ENCODE measurements at places on chromosomes 13 and 19. TPM values are rescaled to one million over a fixed set of nuclear protein-coding genes. Genes with fewer than 3 reads are reported as not detected.

GRIN2D gene
- polyA plus RNA-seq, result 0.29 TPM

LPAR6 gene
- polyA plus RNA-seq, result 47.2 TPM

DKKL1 gene
- 5.5 TPM for polyA plus RNA-seq

CGB8 gene
- not detected for polyA plus RNA-seq

CCNA1 gene
- polyA plus RNA-seq, result 2.0 TPM

ZGLP1 gene
- polyA plus RNA-seq, result 11.9 TPM

KLF1 gene
- 1.2 TPM for polyA plus RNA-seq

GRCh38 chr13:27147530-27148170 lies 24.0 kb downstream of the USP12 start:
- H3K27ac ChIP-seq, result no peak overlapping the region
- H3K27me3 ChIP-seq, result no peaks in the 10 kb centered on the region
- H3K36me3 ChIP-seq, result no peaks in the 10 kb centered on the region
- H3K4me1 ChIP-seq, result no peaks in the 10 kb centered on the region
- DNase-seq, result no peak

- H3K4me3 ChIP-seq, result no peak overlapping the region
- H3K27me3 ChIP-seq, result no peaks in the 10 kb centered on the region
- peak; percentile 48 for DNase-seq
Measured at GRCh38 chr13:70723732-70724131, 615.5 kb upstream of the KLHL1 start.

GRCh38 chr13:76000131-76000530 lies 364.0 kb downstream of the LMO7 start:
- H3K4me3 ChIP-seq, result no peak overlapping the region
- no peak for DNase-seq
- no peaks in the 10 kb centered on the region for H3K4me1 ChIP-seq
- H3K27me3 ChIP-seq, result no peaks in the 10 kb centered on the region

- no peaks in the 10 kb centered on the region for H3K36me3 ChIP-seq
- no peak for DNase-seq
- no peak overlapping the region for H3K4me3 ChIP-seq
- peaks cover 17% of the 10 kb centered on the region for H3K27me3 ChIP-seq
- peak overlapping the region; percentile 84 for H3K27ac ChIP-seq
Measured at GRCh38 chr13:33352041-33352440, 66.5 kb upstream of the STARD13 start.

DNA sequence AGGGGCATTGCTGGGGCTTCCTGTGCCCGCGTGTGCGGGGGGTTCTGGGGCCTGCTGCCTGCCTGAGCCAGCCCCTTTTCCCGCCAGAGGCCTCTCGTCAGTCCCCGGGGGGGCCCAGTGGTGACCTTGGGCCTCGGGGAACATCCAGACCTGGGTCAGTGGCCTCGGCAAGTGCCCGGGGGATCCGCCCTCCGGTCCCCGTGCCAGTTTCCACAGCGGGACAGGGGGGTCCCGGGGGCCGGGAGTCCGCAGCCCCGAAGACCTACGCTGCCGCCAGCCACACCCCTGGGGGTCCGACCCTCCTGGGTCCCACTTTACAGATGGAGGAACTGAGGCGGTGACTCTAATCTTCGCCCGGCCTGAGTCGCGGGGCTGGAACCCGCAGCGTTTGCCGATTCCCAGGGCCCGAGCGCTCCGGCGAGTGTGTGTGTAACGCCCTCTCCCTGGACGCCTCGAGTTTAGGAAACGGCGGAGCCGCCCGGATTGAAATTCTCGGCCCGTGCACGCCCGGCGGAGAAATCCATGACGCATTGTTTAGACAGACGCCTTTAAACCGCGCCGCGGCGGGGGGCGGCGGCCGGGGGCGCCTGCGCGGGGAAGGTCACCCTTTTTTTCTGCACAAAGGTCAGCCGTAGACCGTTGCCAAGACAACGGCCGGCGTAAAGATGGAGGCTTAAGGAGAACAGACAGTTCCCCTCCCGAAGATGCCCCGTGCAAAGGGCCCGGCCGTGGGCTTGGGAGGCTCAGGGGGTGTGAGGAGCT lies 39.3 kb downstream of the EFNA2 start:
- H3K4me1 ChIP-seq, result no peaks in the 10 kb centered on the region
- DNase-seq, result peak; percentile 52
- H3K36me3 ChIP-seq, result no peaks in the 10 kb centered on the region

GRCh38 chr19:2083174-2083854 lies 12.8 kb downstream of the MOB3A start:
- H3K36me3 ChIP-seq, result peaks cover 52% of the 10 kb centered on the region
- no peak for DNase-seq

DNA sequence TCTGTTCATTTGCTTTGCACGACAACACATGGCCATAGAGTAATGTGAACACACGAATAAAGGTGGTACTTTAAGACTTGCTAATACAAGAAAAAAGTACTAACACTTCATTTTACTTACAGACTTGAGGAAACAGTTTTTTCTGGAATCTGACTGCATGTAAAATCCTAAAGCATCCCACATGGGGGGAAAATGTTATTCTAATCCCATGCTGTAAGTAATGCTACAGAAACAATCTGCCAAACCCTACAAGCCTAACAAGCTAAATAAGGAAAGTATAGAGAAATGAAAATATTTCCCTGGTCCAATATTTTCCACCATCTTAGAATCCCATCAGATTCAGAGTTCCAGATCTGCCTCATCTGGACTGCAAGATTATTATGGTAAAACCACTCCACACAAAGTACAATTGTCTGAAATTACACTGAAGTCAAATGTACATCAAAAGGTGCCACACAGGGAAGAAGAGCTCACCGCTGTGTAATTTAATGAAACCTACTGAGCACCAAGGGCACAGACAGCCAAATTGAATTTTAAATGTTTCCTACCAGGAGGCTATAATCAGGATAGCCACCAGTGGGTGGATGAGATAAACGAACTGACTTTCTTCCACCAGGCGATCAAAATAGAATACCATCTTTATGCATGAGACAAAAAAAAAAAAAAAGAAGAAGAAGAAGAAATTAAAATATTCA lies 22.0 kb downstream of the LHFPL6 start:
- no peaks in the 10 kb centered on the region for H3K36me3 ChIP-seq
- H3K27me3 ChIP-seq, result no peaks in the 10 kb centered on the region
- H3K27ac ChIP-seq, result no peak overlapping the region
- no peak overlapping the region for H3K4me3 ChIP-seq
- H3K4me1 ChIP-seq, result peaks cover 10% of the 10 kb centered on the region

- no peak for DNase-seq
- H3K27me3 ChIP-seq, result no peaks in the 10 kb centered on the region
- H3K27ac ChIP-seq, result no peak overlapping the region
- H3K4me3 ChIP-seq, result no peak overlapping the region
- H3K36me3 ChIP-seq, result no peaks in the 10 kb centered on the region
- H3K4me1 ChIP-seq, result no peaks in the 10 kb centered on the region
Measured at GRCh38 chr13:31081316-31081715, 80.4 kb downstream of the HSPH1 start.

GRCh38 chr19:17680230-17680722 lies 7.9 kb downstream of the UNC13A start:
- H3K27ac ChIP-seq, result no peak overlapping the region
- peaks cover 20% of the 10 kb centered on the region for H3K4me1 ChIP-seq
- no peaks in the 10 kb centered on the region for H3K36me3 ChIP-seq
- peak; percentile 63 for DNase-seq
- peaks cover 79% of the 10 kb centered on the region for H3K27me3 ChIP-seq

GRCh38 chr13:100636441-100636840 lies 38.2 kb downstream of the TMTC4 start:
- H3K36me3 ChIP-seq, result peaks cover 44% of the 10 kb centered on the region
- DNase-seq, result no peak
- no peaks in the 10 kb centered on the region for H3K4me1 ChIP-seq
- no peaks in the 10 kb centered on the region for H3K27me3 ChIP-seq
- H3K27ac ChIP-seq, result no peak overlapping the region

GRCh38 chr19:13665125-13665905 lies 99.0 kb upstream of the MRI1 start:
- no peaks in the 10 kb centered on the region for H3K36me3 ChIP-seq
- H3K4me3 ChIP-seq, result no peak overlapping the region
- DNase-seq, result no peak
- H3K27ac ChIP-seq, result no peak overlapping the region

Measured in left lung (tissue), 14 donors.